SJSA1 (cell line): ENCODE measurements at places on chromosomes 11 and 22. TPM values are rescaled to one million over a fixed set of nuclear protein-coding genes. Genes with fewer than 3 reads are reported as not detected.

RAB30 gene
- total RNA-seq, result 6.5 and 10.2 TPM in 2 replicates

GRCh38 chr11:103877221-103877620 is 159.2 kb upstream of the DDI1 start:
- H3K36me3 ChIP-seq, result no peaks in the 10 kb centered on the region
- no peaks in the 10 kb centered on the region for H3K27me3 ChIP-seq
- DNase-seq, result no peak

- H3K27me3 ChIP-seq, result no peaks in the 10 kb centered on the region
- DNase-seq, result no peak
- peaks cover 80% of the 10 kb centered on the region for H3K36me3 ChIP-seq
- H3K4me3 ChIP-seq, result no peak overlapping the region
- peak overlapping the region; percentile 100 for H3K27ac ChIP-seq
These were observed 36.0 kb downstream of the NUP50 start for GRCh38 chr22:45199723-45200122.

- H3K36me3 ChIP-seq, result no peaks in the 10 kb centered on the region
- no peaks in the 10 kb centered on the region for H3K27me3 ChIP-seq
- H3K4me1 ChIP-seq, result no peaks in the 10 kb centered on the region
- DNase-seq, result no peak
- no peak overlapping the region for H3K27ac ChIP-seq
These were observed 113.1 kb upstream of the TTC12 start for GRCh38 chr11:113201054-113201818.

VSIG10L2 gene
- total RNA-seq, result not detected in 2 replicates

DNA sequence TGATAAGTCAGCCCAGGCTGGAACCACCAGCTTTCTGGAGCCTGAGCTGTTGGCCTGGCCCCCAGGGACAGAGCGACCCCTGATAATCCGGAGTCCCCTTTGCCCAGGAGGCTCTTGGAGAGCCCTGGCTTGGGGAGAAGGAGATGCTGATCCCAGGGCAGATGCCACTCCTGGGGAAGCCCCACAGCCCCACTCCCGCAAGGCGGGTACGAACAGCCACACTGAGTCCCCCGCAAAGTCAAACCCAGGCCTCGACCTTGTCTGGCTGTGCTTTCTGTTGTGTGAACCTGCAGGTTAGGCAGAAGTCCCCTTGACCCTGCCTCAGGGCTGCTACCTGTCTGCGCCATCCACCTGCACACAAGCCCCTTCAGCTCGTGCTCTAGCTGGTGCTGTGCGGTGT is 108.0 kb downstream of the KCNQ1OT1 start:
- no peak overlapping the region for H3K27ac ChIP-seq
- H3K4me3 ChIP-seq, result no peak overlapping the region
- no peaks in the 10 kb centered on the region for H3K4me1 ChIP-seq
- no peak for DNase-seq

DNA sequence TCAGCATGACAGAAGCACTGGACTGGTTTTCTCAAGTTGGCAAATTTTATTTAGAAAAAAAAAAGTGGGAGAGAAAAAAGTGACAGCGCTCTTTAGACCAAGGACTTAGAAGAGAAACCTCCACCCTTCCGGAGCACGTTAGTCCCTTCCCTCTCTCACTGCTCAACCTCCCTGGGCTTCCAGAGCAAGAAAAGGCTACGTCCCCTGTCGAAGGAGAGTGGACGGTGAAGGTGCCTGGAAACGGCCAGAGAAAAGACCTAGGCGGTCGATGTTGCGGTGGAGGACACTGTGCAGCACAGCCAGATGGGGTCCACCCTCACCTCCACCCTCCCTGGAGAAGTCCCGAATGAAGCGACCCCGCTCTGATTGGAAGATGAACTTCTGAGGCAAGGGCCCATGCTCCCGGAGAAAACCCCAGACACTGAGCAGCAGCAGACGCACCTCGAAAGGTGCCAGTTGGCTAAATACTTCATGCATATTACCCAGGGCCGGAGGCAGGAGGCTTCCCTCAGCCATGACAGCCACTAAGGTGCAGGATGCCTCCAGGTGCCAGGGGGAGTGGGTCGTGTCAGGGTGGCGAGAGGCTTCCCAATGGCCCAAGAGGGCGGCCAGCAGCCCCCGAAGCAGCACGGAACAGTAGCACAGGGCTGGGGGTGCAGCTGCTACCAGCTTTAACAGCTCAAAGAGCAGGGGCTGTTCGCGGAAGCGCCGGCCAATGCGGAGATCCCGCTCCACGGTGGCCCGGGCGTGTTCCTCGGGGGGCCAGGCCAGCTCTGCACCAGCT is 604 bp upstream of the GANAB start:
- H3K4me3 ChIP-seq, result no peak overlapping the region
- no peak overlapping the region for H3K27ac ChIP-seq
- peaks cover 77% of the 10 kb centered on the region for H3K36me3 ChIP-seq
- peaks cover 15% of the 10 kb centered on the region for H3K4me1 ChIP-seq
- DNase-seq, result no peak

GRCh38 chr11:62921573-62922188 is 518 bp upstream of the CHRM1 start:
- H3K36me3 ChIP-seq, result no peaks in the 10 kb centered on the region
- DNase-seq, result no peak
- H3K4me3 ChIP-seq, result no peak overlapping the region
- peaks cover 59% of the 10 kb centered on the region for H3K27me3 ChIP-seq
- no peaks in the 10 kb centered on the region; the same call in none of the 2 replicates for H3K4me1 ChIP-seq

ROBO3 gene
- total RNA-seq, result 4.1 and 8.5 TPM in 2 replicates

DNA sequence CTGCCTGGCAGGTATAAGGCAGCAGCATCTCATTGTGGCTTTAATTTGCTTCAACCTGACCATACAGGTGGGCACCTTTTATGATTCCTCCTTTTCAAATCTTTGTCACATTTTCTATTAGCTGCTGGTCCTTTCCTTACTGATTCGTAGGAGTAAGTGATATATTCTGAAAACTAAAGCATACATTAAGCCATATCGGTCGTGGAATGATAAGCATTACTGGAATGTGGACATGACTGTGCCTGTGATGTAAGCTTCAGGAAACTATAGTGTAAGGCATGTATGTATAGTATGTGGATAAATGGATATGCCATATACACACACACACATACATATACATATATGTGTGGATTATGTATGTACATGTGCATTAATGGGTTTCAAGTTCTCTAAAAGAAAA is 20.8 kb downstream of the YPEL1 start:
- DNase-seq, result no peak
- no peaks in the 10 kb centered on the region for H3K27me3 ChIP-seq
- H3K4me3 ChIP-seq, result no peak overlapping the region
- no peaks in the 10 kb centered on the region for H3K36me3 ChIP-seq
- H3K27ac ChIP-seq, result peak overlapping the region; percentile 56; the same call in 1 of the 2 replicates

GRCh38 chr11:47523490-47524225 is 29.3 kb downstream of the CELF1 start:
- peaks cover 30% of the 10 kb centered on the region for H3K4me1 ChIP-seq
- H3K36me3 ChIP-seq, result peaks cover 21% of the 10 kb centered on the region

ASPHD2 gene
- total RNA-seq, result 0.06 and 0.87 TPM in 2 replicates

DNA sequence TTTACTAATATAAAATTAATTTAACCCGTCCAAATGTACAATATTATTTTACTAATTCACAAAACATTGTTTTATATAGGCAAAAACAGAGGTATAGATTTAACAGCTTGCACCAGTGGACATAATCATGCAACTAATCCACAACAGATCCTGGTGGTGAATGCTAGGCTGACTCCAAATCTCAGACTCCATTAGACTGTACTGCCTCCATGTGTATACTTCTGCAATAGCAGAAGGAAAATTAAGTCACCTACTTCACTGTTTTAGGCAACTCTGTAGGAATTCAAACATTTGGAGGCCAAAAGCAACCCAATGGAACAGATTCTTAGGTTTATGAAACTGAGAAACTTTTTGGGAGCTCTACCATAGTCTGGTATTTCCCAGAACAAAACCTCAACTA is 30.0 kb upstream of the RAB39A start:
- H3K4me3 ChIP-seq, result no peak overlapping the region
- no peak overlapping the region for H3K27ac ChIP-seq
- DNase-seq, result no peak
- no peaks in the 10 kb centered on the region for H3K27me3 ChIP-seq
- H3K4me1 ChIP-seq, result no peaks in the 10 kb centered on the region

GRCh38 chr11:76088511-76088910 is 117.8 kb downstream of the WNT11 start:
- no peaks in the 10 kb centered on the region for H3K36me3 ChIP-seq
- H3K27ac ChIP-seq, result no peak overlapping the region
- H3K4me1 ChIP-seq, result peaks cover 14% of the 10 kb centered on the region
- no peaks in the 10 kb centered on the region for H3K27me3 ChIP-seq

- peaks cover 19% of the 10 kb centered on the region for H3K36me3 ChIP-seq
- no peak for DNase-seq
- peaks cover 4% of the 10 kb centered on the region; the same call in 1 of the 2 replicates for H3K27me3 ChIP-seq
- H3K27ac ChIP-seq, result peak overlapping the region; percentile 73
- H3K4me1 ChIP-seq, result peaks cover 20% of the 10 kb centered on the region
These were observed 413 bp downstream of the CBX7 start for GRCh38 chr22:39152024-39152510.

PRR33 gene
- total RNA-seq, result not detected in 2 replicates

GRCh38 chr22:32486656-32487390 is 12.2 kb downstream of the FBXO7 start:
- no peak overlapping the region for H3K4me3 ChIP-seq
- no peak for DNase-seq
- peaks cover 93% of the 10 kb centered on the region for H3K36me3 ChIP-seq
- no peaks in the 10 kb centered on the region for H3K4me1 ChIP-seq

KCNJ11 gene
- not detected in 2 replicates for total RNA-seq

DNA sequence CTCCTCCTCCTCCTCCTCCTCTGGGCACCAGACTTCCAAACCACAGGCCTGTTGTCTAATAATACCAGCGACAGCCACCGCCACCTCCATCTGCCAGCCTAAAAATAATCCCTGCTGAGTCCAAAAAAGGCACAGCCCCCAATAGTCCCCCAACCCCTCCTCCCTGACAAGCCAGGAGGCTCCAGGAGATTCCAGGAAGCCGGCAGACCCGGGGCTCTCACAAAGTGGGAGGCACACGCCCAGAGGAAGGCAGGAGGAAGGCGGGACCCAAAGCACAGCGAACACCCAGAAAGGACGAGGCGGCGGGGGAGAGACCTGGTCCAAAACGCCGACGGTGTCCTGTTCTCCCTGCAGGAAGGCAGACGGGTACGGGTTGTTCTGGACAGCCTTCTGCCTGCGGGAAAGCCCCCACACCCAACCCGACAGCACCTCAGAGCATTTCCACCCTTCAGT is 5.9 kb downstream of the IGSF9B start:
- no peaks in the 10 kb centered on the region for H3K4me1 ChIP-seq
- no peaks in the 10 kb centered on the region for H3K36me3 ChIP-seq
- H3K27me3 ChIP-seq, result peaks cover 4% of the 10 kb centered on the region; the same call in 1 of the 2 replicates
- H3K4me3 ChIP-seq, result no peak overlapping the region
- H3K27ac ChIP-seq, result no peak overlapping the region
- no peak for DNase-seq

GRCh38 chr11:119389611-119390254 is 8.2 kb upstream of the USP2 start:
- no peaks in the 10 kb centered on the region for H3K27me3 ChIP-seq
- H3K4me3 ChIP-seq, result no peak overlapping the region
- H3K27ac ChIP-seq, result no peak overlapping the region
- DNase-seq, result no peak
- H3K36me3 ChIP-seq, result no peaks in the 10 kb centered on the region

DNA sequence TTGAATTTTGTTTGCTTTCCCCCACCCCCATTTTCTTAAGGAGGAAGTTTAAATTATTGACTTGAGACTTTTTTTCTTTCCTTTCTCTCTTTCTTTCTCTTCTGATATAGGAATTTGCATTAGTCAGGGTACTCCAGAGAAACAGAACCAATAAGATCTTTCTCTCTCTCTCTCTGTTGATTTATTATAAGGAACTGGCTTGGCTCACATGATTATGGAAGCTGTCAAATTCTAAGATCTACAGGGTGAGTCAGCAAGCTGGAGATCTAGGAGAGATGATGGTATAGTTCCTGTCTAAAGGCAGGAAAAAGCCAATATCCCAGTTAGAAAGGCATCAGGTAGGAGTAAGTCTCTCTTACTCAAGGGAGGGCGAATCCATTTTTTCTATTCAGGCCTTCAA is 64.0 kb downstream of the CCDC81 start:
- H3K4me3 ChIP-seq, result no peak overlapping the region
- H3K36me3 ChIP-seq, result no peaks in the 10 kb centered on the region
- no peak overlapping the region for H3K27ac ChIP-seq
- H3K27me3 ChIP-seq, result no peaks in the 10 kb centered on the region

IL18 gene
- 1.2 and 2.1 TPM in 2 replicates for total RNA-seq
